GM12892 (cell line): ENCODE measurements at places on chromosomes 7 and 10.

- no peak for DNase-seq
Observed at GRCh38 chr7:134512271-134512670, 15.1 kb upstream of the AKR1B10 start.

DNA sequence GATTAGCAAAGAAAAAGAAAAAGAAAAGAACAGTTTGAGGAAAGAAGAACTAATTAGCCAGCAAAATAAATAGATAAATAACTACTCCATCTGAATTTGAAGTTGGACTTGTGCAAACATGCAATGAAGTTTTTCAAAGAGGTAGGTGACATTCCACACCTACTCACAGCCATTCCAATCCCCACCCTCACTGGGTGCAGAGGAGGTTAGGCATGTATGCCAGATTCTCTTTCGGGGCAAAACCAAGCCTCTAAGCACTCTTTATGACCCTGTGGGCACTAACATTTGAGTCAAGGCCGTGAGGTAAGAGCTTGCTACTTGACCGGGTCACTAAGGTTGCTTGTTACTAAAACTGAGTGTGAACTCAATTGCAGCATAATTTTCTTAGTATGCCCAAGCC lies 108.4 kb upstream of the SEMA3A start:
- no peak for DNase-seq

GRCh38 chr7:100673942-100674410 lies 436 bp downstream of the GNB2 start:
- DNase-seq, result peak; percentile 23

DNA sequence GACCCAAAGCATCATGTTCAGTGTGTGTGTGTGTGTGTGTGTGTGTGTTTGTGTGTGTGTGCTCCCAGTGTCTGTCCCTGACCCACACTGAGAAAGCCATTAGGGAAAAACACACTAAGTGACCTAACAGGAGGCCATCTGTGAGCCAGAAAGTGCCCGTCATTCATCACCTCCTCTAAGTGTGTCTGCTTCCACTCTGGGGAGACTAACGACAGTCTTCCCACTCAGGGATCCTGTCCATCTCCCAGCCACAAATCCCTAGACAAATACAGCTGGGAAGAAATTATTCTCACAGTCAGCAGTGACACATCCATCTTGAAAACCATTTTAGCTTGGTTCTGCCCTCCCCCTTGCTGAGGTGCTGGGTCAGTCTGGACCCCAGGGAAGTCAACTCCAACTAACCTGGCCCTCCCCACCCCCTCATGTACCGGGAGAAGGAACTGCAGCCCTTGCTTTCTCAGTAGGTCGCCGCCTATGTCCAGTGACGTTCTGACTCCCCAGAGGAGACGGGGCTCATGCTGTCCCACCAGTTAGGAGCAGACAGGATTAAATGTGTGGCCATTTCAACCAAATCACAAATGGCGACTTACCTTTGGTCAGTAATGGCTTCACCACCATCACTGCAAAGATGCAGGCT lies 296.5 kb upstream of the ZNF32 start:
- no peak for DNase-seq

DNA sequence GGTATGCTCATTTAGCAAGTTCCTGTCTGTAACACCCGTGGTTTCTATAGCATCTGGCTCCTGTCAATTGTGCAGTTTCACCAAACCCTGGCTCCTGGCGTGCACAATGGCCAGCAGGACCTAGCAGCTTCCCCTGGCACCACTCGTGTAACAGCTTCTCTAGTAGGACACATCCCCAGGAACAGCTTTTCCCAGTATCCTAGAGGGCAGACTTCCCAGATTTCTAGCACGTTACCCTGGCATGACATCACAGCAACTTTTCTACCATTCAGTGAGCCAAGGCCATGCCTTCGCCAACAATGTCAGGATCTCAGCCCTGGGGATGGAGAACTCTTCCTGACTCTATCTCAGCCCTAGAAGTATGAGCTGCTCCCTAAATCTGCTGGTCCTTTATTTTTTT lies 6.5 kb downstream of the YME1L1 start:
- no peak for DNase-seq

DNA sequence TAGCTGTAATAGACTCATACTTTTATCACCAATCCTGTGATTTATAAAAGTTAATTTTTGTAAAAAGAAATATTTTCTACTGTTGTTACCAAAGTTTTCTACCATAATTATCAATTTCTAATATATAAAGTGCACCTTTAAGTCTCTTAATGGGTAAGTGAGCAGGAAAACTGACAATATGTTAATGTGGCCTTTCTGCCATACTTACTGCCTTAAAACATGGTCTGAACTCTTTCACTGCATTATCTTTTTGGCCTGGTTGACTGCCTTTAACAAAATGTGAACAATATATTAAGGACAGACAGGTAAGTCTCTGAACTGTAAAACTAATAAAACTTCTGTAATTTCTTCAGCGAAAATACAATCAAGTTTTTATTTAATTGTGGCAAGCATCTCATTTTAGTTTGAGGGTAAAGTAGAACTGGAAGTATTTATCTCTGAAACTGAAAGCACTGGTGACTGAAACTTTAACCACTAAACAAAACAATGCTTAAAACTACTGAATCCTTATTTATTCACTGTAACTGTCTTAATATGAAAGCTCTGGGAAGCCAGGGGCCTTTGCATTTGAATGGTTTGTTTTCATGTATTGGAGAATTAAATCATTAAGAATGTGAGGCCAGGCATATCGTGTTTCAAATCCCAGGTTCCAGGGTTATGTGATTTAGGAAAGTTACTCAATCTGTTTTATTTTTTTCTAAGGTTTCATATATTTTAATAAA lies 948.8 kb upstream of the POT1 start:
- no peak for DNase-seq

DNA sequence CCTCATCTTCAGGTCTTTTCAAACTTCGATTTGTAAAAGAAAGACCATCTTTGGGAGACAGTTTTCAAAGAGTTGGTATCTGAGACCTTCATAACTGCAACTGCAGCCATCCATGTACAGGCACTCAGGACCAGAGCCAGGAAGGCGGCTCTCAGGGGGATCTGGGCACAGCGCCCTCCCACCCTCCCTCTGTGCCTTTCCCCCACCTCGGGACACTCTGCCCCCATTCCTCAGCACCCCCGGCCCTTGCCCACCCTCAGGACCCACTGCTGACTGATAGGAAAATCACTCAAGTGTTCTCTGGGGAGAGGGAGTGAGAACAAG lies 143.6 kb downstream of the CUBN start:
- DNase-seq, result no peak

GRCh38 chr7:34438436-34438835 lies 219.6 kb upstream of the NPSR1 start:
- no peak for DNase-seq

DNA sequence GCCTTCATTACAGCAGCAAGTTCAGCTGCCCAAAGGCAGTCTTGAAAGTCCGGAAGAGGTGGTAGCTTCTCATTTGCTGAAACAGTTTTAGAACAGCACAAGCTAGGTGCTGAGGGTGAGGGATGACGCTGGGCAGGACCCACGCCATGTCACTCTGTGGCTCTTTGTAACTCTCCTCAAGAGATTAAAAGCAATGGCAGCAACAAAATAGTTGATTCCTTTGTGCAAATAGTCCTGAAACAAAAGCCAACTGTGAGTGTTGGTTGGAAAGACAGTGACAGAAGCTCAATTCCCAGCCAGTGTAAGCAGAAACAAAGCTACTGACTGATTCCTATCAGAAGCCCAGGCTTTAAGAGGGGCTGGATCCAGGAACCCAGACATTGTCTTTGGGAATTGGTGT lies 47.6 kb upstream of the AQP1 start:
- DNase-seq, result no peak

DNA sequence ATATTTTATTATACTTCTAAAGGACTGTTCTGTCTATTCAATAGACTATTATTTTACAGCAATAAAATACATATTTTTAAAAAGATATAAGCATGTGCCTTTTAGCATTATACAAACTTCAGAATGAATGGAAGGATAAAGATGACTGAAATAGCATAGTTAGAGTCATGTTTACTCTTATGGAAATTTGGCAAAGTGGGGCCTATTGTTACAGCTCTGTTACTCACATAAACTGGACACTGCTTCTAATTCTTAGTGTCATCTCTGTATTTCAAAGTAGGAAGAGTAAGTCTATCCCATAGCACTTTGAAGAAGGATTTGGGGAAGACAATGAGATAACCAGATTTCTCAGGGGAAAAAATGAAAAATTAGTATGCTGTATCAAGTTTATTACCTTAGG lies 168.2 kb downstream of the SKAP2 start:
- DNase-seq, result no peak

GRCh38 chr10:71627230-71627939 lies 92.2 kb downstream of the C10orf105 start:
- no peak for DNase-seq

DNA sequence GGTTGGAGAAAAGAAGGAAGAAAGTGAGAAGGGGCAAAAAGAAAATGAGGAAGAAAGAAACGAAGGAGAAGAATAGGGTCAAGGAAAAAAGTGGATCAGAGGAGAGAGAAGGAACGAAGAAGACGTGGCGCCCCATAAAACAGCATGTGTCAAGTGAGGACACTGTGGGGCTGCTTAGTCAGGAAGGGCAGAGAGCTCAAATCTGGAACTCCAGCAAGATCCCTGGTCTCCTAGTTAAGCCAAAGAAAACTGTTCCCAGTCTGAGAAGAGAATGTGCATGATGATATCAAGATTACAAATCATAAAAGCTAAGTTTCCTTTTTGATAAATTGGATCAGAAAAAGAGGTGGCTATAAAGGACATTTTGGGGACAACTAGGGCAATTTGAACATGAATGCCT lies 33.0 kb downstream of the CREB3L2 start:
- no peak for DNase-seq

DNA sequence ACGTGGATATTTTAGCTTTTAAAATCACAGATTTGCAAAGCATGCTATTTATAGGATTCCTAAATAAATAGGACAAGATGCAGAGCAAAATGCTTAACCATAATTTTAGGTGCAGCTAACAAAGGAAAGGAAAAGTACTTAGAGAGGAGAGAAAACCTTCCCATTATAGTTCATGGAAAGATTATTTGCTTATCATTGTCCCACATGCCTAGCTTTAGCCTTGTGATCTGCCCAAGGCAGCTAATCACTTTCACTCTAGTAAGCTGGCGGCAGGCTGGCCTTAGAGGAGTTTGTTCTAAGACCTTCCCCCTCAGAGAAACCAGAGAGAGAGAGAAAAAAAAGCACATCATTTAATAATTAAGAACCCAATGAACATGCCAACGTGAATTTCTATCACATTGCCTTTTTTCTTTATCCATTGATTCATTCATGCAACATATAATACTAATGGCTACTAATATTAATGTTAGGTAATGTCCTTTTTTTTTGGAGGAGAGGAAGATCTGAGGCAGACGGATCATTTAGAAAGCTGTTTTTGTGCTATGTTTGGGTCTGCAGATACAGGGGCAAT lies 274.6 kb downstream of the ARL4A start:
- no peak for DNase-seq

DNA sequence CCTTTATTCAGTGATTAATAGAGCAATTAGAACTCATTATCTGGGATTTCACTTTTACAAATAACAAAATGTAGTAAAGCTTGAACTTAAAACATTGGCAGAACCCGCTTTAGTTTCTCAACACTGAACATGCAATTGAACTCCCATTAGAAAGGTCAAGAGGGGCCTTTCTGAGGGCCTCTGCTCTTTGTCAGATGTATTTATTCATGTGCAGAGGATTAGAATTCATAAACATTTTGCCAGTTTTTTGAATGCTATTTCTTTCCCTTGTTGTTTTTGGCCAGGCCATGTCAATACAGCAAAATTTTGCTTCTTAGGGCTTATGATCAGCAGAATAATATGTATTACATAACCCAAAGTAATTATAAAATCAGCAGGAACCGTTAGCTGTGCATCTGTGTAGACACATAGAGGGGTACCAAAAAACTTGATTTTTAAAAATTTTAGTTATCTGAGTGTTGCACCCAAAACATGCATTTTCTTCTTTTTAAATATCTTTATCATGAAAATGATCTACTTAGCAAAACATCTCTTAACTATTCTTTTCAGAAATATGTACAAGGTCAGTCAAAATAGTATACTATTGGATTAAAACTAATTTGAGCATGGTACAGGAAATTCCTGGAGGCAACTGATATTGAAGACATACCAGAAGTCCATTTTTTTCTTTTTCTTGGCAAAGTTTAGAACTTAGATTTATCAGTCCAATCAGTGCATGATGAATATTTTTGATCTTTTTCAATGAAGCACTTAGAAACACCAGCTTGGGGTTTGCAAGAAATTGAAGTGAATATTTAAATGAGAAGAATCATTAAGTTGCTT lies 177.5 kb downstream of the TWIST1 start:
- no peak for DNase-seq

GRCh38 chr7:99083733-99084132 lies 60.2 kb downstream of the SMURF1 start:
- DNase-seq, result no peak

DNA sequence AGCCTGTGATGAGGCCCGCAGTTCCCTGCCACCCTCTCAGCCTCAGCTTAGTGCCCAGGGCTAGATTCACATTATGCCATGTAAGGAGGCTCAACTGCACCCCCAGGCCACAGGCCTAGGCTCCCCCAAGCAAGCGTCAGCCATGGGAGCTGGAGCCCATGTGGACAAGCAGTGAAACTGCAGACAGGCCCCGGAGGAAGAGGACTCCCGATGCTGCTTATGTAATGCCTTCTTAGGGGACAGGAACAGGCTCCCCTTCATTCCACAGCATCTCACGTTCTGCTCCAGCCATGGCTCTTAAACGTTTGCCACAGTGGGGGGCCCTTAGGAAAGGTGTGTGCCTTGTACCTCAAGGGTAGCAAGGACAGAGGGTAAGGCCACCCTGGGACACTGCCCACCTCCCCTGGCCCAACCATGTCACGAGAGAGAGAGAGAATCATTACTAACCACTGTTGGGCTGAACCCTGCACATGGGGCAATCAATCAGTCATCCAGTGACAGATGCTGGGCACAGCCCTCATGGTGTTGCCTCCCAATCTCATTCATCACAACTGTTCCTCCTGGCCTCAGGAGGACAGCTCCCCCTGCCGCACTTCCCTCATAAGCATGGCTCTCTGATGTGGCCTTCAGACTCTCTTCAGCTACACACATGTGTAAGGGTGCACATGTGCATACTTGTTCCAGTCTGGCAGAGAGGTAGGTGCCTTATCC lies 263.0 kb downstream of the GRID1 start:
- DNase-seq, result no peak

GRCh38 chr7:2001601-2002442 lies 230.9 kb downstream of the MAD1L1 start:
- no peak for DNase-seq

GRCh38 chr10:74704629-74705357 lies 121.6 kb upstream of the KAT6B start:
- no peak for DNase-seq

DNA sequence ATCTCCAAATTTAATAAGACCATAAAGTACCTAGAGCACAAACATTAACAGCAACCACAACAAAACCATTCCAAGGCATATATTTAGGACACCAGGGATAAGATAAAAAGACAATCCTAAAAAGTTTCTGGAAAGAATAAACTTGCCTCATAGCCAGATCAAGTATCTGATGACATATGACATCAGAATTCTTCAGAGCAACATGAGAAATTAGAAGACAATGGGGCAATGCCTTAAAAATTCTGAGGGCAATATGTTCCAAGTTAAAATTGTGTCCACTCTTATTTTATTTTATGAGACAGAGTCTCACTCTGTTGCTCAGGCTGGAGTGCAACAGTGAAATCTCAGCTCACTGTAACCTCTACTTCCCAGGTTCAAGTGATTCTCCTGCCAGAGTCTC lies 2.8 kb downstream of the EFCAB10 start:
- DNase-seq, result no peak
